Naive thymus-derived CD8-positive, alpha-beta T cell (primary cell): ENCODE measurements at places on chromosomes 16 and 17. TPM values are rescaled to one million over a fixed set of nuclear protein-coding genes. Genes with fewer than 3 reads are reported as not detected.

The PDIA2 gene
- not detected for total RNA-seq

The HEATR9 gene
- total RNA-seq: 1.2 TPM

The NTN3 gene
- total RNA-seq: not detected

The SLC9A5 gene
- 2.7 TPM for total RNA-seq

The SNAI3 gene
- total RNA-seq: 2.5 TPM

The CCL1 gene
- not detected for total RNA-seq

The ICAM2 gene
- 89.2 TPM for total RNA-seq

The ITGAD gene
- not detected for total RNA-seq

DNA sequence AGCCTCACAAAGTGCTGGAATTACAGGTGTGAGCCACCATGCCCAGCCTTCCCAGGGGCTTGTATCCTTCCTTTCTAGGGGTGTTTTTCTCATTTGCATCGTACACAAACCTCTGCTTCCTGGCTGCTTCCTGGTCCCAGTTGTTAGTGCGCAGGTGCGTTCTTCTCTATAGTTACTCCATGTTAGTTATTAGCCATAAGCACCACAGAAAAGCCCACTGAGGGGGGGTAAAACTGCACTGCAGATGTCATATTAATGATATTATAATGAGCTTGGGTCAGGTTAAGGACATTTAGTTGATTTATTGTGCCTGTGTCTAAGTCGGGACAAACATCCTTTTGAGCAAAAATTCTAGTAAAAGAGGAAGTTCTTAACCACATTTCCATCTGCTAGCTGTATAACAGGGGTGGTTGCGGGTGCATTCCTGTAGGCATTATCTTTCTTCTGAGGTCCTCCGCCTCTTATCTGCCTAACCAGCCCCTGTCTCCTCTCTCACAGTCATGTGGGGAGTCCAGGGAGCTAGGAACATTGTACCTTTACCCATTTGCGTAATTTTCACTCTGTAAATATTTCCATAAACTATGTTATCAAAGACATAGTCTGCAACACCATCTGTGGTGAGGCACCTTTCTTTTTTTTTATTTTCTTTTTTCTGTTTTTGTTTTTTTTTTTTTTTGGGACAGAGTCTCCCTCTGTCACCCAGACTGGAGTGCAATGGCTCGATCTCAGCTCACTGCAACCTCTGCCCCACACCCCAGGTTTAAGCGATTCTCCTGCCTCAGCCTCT is 23.6 kb upstream of the ATF7IP2 start:
- peak; percentile 5 for DNase-seq
- peak overlapping the region; percentile 88 for H3K27ac ChIP-seq
- H3K27me3 ChIP-seq: no peaks in the 10 kb centered on the region
- H3K36me3 ChIP-seq: peaks cover 5% of the 10 kb centered on the region
- H3K4me3 ChIP-seq: peak overlapping the region; percentile 72

GRCh38 chr16:24135624-24136565 is 120.2 kb upstream of the CACNG3 start:
- H3K36me3 ChIP-seq: peaks cover 71% of the 10 kb centered on the region
- H3K27me3 ChIP-seq: no peaks in the 10 kb centered on the region
- H3K4me3 ChIP-seq: no peak overlapping the region
- DNase-seq: no peak
- no peaks in the 10 kb centered on the region for H3K4me1 ChIP-seq

DNA sequence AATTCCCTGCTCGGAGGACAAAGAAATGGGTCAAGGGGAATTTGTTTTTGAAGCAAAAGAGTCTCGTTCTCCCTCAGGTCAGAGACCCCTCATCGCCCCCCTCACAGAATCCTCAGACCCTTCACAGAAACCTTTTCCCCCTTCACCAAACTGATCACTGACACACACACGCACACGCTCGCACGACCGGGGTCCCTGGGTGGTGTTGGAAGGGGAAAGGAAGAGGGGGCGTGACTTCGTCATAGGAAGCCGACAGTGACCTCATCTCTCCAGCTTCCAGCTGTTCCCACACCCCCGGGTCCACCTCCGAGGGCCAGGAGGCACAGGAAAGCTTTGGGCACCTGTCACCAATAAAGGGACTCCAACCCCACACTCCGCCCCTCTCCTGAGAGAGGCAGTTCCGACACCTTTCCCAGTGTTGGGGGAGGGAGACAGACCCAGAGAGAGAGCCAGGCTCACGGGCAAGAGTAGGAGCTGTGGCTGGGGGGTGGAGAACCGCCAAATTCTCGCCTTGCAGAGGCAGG is 1.2 kb downstream of the ASGR1 start:
- H3K27me3 ChIP-seq: no peaks in the 10 kb centered on the region
- H3K36me3 ChIP-seq: no peaks in the 10 kb centered on the region
- peak; percentile 28 for DNase-seq
- peaks cover 7% of the 10 kb centered on the region for H3K4me1 ChIP-seq
- peak overlapping the region; percentile 78 for H3K4me3 ChIP-seq
- no peak overlapping the region for H3K27ac ChIP-seq

DNA sequence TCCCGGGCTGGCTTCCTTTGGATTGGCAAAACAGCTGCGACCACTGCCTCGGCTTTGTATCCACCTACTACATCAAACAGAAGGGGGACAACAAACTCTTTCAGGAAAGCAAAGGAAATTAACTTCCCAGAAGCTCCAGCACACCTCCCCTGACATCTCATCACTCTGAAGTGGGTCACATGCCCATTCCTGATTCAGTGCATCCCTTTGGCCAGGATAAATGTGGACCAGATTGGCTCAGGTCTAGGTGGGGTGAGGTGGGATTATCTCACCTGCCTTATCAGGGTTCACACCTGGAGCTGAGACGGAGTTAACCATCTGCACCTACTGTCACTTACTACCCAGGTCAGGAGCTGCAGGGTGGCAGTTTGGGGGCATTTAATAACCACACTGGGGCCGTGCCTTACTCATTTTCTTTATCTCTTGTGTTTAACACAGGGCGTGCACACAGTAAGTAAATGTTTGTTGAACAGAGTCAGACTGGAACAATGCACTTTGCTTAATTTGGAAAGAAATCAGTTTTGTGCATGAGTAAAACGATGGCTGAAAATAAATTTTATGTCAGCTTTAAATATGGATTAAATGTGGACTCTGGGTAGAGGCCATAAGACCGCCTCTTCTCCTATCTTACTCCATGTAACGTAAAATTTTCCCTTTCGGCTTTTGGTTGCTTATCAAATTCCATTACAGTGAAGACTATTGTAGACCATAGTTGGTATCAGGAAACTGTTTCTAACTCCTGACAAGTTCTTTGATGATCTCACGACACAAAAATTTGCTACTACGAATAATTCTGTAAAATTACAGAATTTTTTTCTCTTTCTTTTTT is 36.0 kb downstream of the IQCK start:
- DNase-seq: no peak
- no peaks in the 10 kb centered on the region for H3K4me1 ChIP-seq
- H3K4me3 ChIP-seq: no peak overlapping the region

DNA sequence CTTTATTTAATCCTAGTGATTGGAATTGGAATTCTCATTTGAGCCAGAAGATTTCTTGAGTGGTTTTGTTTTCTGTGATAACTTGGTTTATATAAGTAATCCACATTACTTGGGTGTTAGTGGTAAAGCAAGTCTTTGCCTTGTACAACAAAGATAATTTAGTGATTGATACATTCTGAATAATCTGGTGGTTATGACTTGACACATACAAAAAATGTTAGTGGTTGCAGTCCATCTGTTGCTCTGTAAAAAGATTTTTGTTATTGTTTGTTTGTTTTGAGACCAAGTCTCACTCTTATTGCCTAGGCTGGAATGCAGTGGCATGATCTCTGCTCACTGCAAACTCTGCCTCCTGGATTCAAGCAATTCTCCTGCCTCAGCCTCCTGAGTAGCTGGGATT is 13.2 kb downstream of the OMG start:
- no peak for DNase-seq
- H3K4me1 ChIP-seq: peaks cover 16% of the 10 kb centered on the region
- H3K27me3 ChIP-seq: no peaks in the 10 kb centered on the region
- H3K4me3 ChIP-seq: no peak overlapping the region
- H3K36me3 ChIP-seq: peaks cover 2% of the 10 kb centered on the region

GRCh38 chr17:40448639-40449261 is 5.5 kb downstream of the IGFBP4 start:
- H3K4me3 ChIP-seq: no peak overlapping the region
- DNase-seq: no peak
- no peaks in the 10 kb centered on the region for H3K36me3 ChIP-seq
- peaks cover 37% of the 10 kb centered on the region for H3K4me1 ChIP-seq

DNA sequence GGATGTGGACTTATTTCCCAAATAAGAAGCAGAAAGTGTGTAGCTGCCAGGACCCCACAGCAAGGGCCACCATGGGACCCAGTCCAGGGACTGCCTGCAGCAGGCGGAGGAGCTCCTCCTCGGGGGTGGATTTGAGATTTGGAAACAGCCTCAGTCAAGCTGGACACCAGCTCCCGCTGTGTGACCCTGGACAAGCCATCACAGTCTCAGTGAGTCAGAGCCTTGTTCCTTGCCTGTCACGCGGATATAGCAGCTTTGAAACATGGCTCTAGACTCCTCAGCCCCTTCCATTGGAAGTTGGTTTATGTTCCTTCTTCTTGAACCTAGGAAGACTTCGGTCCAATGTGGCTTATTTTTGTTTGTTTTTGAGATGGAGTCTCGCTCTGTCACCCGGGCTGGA is 12.5 kb upstream of the DPEP1 start:
- no peak overlapping the region for H3K4me3 ChIP-seq
- no peak for DNase-seq
- H3K27ac ChIP-seq: no peak overlapping the region
- H3K4me1 ChIP-seq: peaks cover 12% of the 10 kb centered on the region
- no peaks in the 10 kb centered on the region for H3K36me3 ChIP-seq

DNA sequence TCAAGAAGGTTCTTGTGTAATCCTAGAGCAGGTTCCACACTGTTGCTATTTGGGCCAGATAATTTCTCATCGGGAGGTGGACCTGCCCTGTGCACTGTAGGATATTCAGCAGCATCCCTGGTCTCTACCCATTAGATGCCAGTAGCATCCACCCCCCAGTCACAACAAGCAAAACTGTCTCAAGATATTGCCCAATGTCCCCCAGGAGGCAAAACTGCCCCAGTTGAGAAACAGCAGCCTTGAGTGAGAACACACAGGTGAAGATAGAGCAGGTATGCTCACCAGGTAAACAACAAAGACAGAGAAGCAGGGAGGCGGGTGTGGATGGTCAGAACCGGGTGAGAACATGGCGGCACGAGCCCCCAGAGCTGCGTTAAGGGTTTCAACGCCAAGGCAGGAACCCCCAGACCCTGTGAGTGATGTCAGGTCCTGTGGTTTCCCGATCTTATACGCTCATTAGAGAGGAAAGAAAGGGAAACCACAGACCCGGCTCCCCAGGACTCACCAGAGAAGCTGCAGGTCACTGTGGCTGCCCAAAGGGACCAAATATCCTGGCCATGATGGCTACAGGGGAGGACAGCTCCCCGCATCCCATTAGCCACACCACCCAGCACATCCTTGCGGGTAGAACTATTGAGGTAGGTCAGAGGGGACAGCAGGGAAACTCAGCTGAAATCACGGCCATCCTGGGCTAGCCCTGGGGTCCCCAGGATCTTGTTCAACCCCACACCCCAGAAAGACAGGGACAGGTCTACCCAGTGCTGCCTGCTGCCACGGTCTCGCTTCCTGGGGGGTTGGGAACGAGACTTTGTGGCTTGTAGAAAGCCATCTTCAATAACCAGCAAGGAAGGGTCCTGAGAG is 21.2 kb downstream of the CDC42EP4 start:
- H3K27me3 ChIP-seq: peaks cover 24% of the 10 kb centered on the region
- H3K27ac ChIP-seq: no peak overlapping the region
- no peak for DNase-seq
- no peaks in the 10 kb centered on the region for H3K36me3 ChIP-seq
- no peak overlapping the region for H3K4me3 ChIP-seq

DNA sequence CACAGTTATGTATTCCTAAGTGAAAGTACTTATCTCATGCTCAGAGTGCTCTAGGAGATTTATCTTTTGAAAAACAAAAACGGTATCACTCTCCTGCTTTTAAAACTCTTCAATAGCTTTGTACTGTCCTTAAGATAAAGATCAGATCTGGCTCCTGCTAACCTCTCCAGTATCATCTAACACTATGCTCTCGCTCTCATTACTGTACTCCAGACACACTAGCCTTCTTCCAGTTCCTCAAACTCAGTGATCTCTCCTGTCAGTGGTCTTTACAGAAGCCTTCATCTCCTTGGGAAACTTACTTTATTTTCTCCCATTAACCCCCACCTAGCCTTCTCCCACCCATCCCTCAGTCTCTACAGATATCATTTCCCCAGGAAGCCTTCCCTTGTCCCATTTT is 10.1 kb downstream of the ULK2 start:
- no peak overlapping the region for H3K4me3 ChIP-seq
- DNase-seq: no peak
- H3K27ac ChIP-seq: no peak overlapping the region
- H3K36me3 ChIP-seq: peaks cover 59% of the 10 kb centered on the region
- H3K27me3 ChIP-seq: no peaks in the 10 kb centered on the region
- H3K4me1 ChIP-seq: peaks cover 3% of the 10 kb centered on the region

DNA sequence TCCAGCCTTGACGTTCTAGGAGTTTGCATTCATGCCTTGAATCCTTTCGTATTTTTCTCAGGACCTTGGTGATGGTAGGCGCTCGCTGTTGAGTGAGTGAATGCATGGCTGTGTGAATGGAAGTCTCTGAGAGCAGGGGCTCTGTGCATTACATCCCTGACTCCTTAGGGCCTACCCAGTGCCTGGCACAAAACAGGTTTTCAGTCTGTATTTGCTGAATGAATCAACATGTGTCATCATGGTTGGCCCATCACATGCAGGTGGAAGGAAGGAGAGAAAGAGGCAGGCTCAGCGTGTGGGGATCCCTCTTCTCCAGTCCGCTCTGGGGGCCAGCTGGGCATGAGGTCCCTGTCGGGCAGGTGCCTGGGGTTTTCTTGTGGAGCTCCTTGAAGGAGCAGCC is 8.7 kb downstream of the RAP1GAP2 start:
- H3K27ac ChIP-seq: no peak overlapping the region
- H3K36me3 ChIP-seq: no peaks in the 10 kb centered on the region
- H3K27me3 ChIP-seq: no peaks in the 10 kb centered on the region
- no peak for DNase-seq
- H3K4me1 ChIP-seq: peaks cover 15% of the 10 kb centered on the region
- no peak overlapping the region for H3K4me3 ChIP-seq

DNA sequence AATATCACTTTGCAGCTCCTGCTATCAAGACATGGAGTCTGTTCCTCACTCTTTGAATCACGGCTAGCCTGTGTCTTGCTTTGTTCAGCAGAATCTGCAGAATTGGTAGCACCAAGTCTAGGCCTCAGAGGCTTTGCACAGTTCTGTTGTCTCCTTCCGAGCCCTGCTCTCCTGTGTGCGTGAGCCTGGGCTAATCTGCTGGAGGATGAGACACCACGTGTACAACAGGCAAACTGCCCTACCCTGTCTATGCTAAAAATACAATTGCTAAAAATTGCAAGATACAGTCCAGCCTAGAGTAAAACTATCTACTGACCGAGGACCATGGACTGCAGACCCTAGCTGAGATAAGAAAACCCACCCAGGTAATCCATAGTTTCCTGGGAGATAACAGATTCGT is 484.7 kb downstream of the NPIPA7 start:
- H3K36me3 ChIP-seq: no peaks in the 10 kb centered on the region
- no peak overlapping the region for H3K27ac ChIP-seq
- no peak for DNase-seq
- H3K4me3 ChIP-seq: no peak overlapping the region
- H3K4me1 ChIP-seq: no peaks in the 10 kb centered on the region
- peaks cover 3% of the 10 kb centered on the region for H3K27me3 ChIP-seq

- H3K4me1 ChIP-seq: peaks cover 50% of the 10 kb centered on the region
- no peaks in the 10 kb centered on the region for H3K27me3 ChIP-seq
These were observed 56.3 kb downstream of the COX10 start for GRCh38 chr17:14125518-14126137.
